Mesenchymal stem cell (in vitro differentiated cells and primary cell): ENCODE measurements at places on chromosomes 12 and 14.

- no peak for DNase-seq
These were observed 1.2 kb downstream of the VWF start for GRCh38 chr12:6123258-6123657.

- no peak for DNase-seq
These were observed 443.9 kb downstream of the TMEM132D start for GRCh38 chr12:129459886-129460285.

DNA sequence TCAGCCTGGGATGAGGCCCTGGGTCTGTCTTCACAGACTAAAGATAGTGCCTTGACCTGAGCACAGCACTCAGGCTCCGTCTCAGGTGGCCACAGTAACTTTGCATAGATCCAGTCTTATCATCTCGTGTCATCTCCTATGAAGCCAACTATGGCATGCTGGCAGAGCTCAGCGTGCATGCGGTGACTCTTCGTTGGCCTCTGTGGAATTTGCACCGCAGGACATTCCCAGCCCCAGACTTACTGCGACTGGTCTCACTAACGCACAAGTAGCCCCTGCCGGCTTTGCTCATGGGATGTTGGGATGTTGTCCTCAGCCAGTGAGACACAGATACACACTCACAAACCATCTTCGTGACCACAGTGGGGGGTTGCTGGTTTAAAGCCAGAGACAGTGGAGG lies 199.6 kb downstream of the CHST11 start:
- DNase-seq = peak; percentile 26

GRCh38 chr12:51753980-51754675 lies 94.4 kb downstream of the FIGNL2 start:
- DNase-seq = no peak

DNA sequence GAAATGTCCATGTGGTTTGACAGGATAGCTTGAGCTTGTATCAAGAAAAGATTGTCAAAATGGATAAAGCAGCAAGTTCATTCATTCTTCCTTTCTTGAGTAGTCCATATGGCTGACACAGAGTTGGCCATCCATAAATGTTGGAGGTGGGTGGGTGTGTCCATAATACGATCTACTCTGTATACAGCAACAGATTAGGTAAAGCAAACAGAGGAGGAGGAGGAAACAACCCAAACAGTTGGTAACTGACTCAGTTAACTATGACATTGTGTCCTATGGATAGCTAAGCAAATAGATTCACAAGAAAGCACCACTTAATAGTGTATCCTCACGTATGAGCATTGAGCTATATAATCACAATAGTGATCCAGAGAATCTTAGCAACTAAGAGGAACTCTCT lies 144.0 kb downstream of the EGLN3 start:
- DNase-seq = no peak

GRCh38 chr12:107277855-107278254 lies 184.5 kb upstream of the CRY1 start:
- DNase-seq = no peak

GRCh38 chr14:85616386-85616885 lies 86.5 kb downstream of the FLRT2 start:
- DNase-seq = no peak

DNA sequence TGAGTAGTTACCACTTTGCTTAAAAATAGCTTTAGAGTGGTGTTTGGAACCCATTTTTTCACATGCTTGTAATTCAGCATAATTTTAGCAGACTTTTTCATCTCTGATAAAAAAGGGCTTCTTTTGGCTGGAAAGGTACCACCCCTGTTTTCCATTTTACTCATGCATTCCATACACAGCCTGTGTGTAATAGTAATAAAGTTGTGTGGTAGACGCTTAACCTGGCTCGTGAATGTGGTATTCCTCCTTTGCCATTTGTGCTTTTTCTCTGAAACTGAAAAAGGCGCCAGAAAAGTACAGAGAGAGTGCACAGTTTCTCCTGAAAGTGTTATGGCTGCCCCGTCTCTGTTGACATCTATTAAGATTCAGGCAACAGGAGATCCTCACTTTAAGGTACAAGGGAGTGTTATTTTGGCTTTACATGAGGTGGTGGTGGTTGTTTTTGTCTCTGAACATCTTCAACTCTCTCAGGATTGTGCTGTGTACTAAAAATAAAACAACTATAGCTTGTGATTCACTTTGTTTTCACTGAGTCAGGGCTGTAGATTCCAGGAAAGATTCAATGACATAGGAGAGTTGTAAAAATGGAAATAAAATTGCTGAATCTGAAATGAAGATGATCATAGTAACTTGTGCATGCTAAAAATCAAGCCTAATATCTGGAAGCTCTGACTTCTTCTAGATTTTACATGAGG lies 45.6 kb upstream of the MIS18BP1 start:
- no peak for DNase-seq

- no peak for DNase-seq
These were observed 9.3 kb upstream of the PTHLH start for GRCh38 chr12:27981874-27982273.

DNA sequence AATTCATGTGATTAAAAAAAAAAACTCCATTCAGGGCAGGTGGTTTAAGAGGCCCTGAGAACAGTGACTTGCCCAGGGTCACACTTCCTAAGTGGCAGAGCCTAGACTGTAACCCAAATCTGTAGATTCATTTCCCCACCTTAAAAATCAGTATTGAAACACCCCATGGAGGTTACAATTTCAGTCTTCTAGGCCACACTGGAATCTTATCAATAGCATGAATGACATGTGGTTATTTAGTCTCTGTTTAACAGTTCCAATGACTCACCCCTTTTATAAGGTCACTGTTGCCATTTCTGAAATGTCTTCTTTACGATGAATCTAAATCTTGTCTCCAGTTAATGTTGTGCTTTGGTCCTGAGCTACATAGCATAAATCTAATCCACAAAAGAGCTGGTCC lies 262.3 kb upstream of the GRIP1 start:
- no peak for DNase-seq

GRCh38 chr14:102777711-102778337 lies 575 bp downstream of the TRAF3 start:
- DNase-seq = peak; percentile 11

DNA sequence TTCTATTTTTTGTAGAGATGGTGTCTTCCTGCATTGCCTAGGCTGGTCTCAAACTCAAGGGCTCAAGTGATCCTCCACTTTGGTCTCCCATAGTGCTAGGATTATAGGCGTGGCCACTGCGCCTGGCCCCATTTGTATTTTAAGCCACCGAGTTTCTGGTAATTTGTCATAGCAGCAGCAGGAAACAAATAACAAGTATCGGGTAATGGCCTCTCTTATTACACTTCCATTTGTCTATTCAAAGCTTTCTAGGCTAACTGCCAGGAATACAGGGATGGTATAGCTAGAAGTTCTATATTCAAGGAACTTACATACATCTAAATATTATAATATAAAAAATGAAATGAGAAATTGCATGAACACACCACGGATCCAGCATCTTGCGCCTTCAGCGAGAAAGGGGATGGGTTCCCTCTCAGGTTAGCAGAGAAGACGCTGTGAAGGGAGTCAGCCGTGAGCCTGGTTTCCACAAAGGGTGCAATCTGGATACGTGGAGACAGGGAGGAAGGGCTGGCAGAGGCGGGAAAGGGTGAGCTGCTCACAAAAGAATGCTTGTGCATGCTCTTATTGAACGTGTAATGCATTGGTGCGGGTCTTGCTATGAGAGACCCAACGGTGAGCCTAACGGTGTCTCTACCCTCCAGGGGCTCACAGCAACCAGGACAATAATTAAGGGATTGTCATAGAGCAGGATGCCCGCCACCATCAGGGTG lies 9.5 kb downstream of the BDKRB1 start:
- no peak for DNase-seq
